Fibroblast of gingiva (primary cell): ENCODE measurements at places on chromosomes 16 and 17.

GRCh38 chr17:9309216-9309615 is 266.4 kb downstream of the STX8 start:
- DNase-seq: no peak

- DNase-seq: no peak
Observed at GRCh38 chr17:38459567-38459966, 31.3 kb downstream of the ARHGAP23 start.

DNA sequence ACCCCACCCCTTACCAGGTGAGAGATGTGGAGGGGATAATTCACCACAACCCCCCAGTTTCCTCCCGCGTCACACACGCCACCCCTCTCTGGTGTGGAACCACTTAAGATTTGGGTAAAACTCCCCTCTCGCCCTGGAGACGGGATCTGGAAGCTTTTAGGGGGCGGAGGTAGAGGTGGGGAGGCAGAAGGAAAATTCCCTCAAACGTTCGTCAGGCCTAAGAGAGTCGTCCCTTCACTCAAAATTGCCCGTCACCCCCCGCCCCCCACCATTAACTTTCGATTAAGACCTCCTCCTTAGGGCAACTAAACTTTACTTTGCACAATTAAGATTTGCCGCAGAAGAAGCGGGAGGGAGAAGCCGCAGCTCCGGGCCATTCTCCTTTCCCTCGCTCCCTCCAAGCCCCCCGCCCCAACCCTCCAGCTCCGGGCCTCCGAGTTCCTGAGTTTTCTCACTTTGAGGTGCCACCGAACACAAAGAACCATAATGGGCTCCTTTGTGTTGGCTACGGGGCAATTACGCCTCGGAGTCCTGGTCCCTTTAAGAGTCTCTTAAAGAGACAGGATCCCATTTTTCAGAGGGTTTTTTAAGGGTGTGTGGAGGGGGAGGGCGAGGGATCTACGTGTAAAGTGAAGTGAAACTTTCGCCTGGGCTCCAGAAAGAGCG is 985 bp upstream of the FZD2 start:
- DNase-seq: peak; percentile 45

DNA sequence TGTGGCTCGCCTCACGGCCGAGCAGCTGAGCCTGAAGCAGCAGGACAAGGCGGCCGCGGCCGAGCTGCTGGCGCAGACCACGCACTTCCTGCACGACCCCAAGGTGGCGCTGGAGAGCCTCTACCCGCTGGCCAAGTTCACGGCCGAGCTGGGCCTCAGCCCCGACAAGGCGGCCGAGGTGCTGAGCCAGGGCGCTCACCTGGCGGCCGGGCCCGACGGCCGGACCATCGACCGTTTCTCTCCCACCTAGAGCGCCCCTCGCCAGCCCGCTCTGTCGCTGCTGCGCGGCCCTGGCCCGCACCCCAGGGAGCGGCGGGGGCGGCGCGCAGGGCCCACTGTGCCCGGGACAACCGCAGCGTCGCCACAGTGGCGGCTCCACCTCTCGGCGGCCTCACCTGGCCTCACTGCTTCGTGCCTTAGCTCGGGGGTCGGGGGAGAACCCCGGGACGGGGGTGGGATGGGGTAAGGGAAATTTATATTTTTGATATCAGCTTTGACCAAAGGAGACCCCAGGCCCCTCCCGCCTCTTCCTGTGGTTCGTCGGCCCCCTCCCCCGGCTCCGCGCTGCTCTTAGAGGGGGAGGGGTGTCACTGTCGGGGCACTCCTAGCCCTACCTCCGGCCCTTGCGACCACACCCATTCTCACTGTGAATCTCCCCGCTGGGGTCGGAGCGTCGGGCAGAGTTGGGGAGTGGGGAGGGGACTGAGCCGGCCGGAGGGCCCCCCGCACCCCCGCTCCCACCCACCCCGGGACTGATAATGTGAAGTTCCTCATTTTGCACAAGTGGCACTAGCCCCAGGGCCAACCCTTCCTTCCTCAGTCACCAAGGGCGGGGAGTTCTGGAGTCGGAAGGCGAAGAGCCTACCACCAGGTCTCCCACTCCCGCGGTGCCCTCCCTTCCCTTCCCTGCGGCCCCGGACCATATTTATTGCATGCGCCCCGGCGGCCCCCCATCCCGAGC is 4.0 kb downstream of the HIC1 start:
- DNase-seq: no peak

GRCh38 chr16:84367297-84367680 is 1.0 kb upstream of the ATP2C2 start:
- DNase-seq: no peak

- DNase-seq: no peak
Observed at GRCh38 chr17:80561541-80562114, 17.0 kb downstream of the RPTOR start.

DNA sequence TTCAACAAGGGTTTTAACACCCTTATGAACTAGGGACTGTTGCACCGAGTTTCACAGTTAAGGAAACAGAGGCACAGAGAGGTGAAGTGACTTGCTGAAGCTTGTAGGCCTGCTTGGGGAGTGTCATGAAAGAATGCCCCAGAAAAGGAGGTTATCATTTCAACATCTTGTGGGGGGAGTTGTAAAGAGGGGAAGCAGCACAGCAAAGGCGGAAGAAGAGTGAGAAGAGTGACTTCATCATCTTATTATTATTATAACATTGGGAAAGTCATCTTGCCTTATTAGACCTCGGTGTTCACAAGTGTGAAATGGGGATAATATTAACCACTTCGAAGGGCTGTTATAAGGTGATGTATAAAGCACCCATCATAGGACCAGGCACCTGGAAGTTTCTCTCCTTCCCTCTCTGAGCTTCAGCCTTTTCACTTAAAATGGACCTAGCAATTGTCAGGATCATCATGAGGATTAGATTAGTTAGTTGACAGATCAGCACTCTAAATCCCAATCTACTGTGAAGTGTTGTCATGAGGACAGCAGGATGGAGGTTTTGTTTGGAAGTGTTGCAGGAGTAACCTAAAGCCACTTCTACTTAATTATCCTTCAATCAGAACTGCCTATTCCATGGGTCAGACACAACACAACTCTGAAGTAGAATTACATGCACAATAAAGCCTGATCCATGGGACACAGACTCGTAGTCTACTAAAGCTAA is 2.3 kb downstream of the CCL4 start:
- DNase-seq: no peak

DNA sequence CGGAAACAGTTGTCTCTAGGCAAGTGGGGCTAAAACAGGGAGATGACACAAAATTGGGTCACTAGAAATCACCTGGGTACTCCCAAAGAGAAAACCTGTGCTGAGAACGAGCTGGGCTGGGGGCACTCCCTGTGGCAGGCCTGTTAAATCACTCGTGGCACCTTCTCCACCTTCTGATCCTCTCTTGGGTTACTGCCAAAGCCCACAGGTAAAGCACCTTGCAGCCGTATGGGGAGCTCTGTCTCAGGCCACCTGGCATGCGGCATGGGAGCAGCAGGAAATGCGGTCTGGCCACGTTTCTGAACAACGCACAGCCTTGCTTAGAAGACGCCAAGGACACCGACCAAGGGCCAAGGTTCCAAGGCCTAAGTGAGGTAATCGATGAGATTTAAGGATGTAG is 21.5 kb upstream of the ICAM2 start:
- DNase-seq: no peak

DNA sequence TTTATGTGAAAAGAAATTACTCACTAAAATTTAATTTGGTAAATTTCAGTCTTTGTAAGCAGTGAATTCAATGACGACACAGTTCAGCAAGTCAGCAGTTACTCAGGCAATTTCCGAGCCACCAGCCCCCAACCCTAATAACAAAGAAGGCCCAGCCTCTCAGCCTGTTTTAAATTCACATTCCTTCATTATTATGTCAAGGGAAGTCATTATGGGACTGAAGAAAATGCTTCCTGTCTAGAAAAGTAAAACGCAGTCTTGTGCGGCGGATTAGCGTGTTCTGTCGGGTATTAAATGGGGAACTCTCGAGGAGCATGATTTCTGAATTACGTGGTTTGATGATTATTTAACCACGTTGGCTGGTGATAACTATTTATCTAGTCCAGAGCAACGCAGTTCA is 177.6 kb downstream of the AIPL1 start:
- no peak for DNase-seq

DNA sequence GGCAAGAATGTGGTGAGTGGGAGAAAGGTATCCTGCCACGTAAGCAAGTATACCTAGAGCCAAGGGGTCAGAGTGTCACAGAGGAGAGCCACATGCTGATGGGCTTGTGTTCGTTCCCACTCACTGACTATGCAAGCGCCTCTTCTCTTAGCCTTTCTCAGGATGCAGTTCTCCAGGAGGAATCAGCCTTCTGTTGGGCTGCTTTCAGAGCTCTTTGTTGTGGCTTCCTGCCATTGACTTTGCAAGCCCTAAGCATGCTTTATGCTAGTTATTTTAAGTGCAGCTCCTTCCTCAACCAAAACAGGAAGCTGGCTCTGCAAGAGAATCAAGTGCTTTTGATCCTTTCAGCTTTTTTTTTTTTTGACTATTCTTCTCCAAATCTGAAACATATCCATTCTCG is 66.6 kb downstream of the SIAH1 start:
- DNase-seq: peak; percentile 51

GRCh38 chr17:2580661-2581060 is 12.8 kb upstream of the PAFAH1B1 start:
- DNase-seq: no peak

GRCh38 chr17:8038954-8039610 is at the start of gene ALOX15B:
Gene ALOX15B, plus strand, starts transcription at chr17:8039059. Its CDS starts 97 bp downstream, at chr17:8039156.
- DNase-seq: no peak

DNA sequence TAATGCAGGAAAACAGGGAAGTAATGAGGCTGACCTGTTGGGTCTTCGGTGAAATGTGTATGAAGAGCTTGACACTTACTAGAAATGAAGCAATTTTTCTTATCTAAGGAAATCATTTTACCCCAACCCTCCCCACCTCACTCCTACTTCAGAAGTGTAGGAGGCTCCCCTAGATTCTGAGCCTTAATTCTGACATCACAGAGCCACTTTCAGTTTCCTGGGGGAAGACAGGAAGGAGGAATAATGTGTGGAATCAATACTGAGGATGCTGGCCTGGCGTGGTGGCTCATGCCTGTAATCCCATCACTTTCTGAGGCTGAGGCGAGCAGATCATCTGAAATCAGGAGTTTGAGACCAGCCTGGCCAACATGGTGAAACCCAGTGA is 20.3 kb downstream of the FBRS start:
- DNase-seq: no peak

DNA sequence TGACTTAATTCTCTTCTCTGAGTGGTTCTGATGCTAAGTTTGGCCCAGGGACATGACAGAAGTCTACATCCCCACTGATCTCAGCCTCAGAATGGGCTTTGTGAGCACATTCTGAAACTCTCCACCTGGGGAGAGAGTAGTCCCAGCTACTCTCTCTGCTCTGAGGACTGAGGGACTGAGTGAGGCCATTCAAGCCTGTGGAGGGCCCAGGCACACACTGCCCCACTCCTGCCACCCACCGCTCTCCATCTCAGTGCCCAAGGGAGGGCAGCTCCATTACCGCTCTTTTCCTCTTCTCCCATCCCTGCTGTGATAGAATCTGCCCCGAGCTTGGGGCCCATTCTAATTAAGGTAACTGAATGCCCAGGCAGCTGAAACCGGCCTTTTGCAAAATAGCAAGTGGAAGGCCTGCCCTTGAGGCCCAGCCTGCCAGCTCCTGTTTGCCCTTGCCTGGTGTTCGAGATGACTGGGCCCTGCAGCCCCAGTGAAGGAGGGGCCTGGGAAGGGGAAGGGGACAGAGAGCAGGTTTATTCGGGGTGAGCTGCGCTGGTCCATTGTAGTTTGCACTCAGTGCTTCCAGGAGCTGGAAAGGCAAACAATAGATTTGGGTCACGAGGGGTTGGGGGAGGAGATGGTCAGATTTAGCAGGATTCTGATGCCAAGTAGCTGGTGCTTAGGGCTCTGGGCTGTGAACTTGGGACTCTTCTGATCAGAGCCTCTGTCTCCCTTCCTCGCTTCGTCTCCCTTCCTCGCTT is 76.2 kb downstream of the RAB11FIP4 start:
- DNase-seq: no peak

DNA sequence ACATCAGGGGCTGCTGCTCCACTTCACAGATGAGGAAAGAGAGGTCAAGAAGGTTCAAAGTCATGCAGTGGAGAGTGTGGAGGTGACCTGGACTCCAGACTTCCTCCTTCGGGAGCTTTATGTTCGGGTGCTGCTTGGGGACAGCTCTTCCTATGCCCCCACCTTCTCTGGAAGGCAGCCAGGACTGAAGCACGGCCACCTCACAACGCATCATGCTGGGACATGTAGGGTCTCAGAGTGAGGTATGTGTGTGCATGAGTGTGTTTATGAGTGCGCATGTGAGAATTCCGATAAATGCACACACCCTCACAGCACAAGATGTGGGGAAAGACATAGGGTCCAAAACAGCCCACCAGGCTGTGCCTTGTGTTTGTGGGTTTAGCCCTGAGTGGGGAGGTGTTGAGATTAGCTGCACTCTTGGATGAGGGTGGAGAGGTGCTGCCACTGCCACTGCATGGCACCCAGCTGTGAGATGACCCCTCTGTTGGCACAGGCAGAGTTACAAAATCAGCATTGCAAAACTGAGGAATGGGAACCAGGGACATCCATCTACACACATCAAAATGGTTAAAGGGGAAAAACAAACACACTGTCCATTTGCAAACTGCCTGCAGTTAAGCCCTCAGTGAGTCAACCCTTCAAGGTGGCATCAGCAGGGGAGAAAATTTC is 367.4 kb downstream of the SEC14L1 start:
- DNase-seq: peak; percentile 24

DNA sequence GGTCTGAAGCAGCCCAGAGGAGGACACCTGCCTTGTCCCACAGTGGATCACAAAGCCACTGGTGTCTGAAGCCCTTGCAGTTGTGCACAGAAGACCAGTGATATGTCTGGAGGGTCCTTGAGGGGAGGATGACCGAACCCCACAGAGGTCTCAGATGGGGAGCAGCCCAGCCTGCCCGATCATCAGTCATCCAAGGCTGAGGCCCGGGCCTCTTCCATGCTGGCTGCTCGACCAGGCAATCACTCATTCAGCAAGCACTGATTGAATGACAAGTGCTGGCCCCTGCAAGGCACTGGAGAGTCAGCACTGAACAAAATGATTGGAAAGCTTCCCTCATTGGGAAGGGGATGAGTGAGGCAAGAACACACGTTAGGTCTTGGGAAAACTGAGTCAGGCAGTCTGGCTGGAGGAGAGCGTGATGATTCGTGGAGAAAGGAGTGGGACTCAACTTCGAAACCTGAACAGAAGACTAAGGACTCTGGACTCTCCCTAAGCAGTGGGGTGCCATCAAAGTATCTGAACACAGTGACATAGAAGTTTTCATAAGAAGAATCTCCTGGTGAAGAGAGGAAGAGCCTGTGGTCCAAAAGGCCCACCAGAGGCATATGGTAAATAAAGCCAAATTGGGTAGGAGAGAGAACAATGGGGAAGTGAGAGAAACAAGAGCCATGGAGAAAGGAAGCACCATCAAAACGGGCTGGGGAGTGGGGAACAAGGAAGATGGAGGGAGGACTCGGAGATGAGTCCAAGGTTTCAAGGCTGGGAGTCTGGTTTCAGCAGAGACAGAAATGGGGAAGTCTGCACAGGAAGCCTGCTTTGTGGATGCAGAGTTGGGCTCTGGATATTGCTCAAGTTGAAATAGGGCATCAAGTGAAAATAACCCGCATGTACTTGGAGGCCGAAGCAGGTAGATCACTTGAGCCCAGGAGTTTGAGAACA is 10.2 kb downstream of the PIK3R5 start:
- DNase-seq: no peak
